ENCODE measurements at places on chromosomes 1 and 21.

DNA sequence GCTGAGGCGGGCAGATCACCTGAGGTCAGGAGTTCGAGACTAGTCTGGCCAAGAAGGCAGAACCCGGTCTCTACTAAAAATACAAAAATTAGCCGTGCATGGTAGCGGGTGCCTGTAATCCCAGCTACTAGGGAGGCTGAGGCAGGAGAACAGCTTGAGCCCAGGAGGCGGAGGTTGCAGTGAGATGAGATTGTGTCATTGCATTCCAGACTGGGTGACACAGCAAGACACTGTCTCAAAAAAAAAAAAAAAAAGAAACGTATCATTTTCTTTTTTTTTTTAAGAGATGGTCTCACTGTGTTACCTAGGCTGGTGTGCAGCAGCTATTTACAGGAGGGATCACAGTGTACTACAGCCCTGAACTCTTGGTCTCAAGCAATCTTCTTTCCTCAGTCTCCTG is 47.3 kb downstream of the ITGB3BP start:
- DNase-seq: no peak

GRCh38 chr21:41825881-41826280 is 53.3 kb downstream of the PRDM15 start:
- DNase-seq: no peak

DNA sequence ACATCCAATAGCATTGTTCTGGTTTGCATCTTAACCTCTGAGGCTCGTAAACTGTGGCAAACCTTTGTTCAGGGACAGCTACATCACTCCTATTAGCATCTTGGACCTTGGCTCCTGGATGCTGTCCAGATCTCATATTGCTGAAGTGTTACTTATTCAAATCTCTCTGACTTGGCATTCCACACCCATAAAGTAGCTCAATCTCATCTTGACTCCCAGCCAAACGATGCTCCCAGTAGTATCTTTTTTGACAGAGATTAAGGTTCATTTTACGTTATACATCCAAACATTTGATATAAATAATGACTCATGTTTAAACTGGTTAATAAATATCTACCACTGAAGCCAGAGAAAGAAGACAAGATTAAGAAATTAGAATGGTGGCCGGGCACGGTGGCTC is 4.4 kb upstream of the FLVCR1 start:
- no peak for DNase-seq

DNA sequence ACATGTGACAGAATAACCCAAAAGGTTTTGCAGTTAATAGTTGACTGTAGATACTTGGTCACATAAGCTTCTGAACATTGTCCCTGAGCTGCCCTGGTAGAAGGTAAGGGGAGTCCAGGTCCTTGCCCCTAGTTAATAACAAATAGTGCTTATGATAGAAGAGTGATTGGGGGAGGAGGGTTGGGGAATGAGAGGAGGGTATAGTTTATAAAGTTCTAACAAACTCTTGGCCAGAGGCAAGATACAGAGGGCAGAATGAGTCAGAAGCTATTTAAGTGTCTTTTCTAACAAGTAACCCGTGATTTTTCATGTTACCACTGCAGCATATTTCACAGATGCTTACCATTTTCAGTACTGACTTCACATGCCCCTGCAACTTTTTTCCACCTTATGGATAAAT is 26.7 kb upstream of the MYOCOS start:
- DNase-seq: no peak

DNA sequence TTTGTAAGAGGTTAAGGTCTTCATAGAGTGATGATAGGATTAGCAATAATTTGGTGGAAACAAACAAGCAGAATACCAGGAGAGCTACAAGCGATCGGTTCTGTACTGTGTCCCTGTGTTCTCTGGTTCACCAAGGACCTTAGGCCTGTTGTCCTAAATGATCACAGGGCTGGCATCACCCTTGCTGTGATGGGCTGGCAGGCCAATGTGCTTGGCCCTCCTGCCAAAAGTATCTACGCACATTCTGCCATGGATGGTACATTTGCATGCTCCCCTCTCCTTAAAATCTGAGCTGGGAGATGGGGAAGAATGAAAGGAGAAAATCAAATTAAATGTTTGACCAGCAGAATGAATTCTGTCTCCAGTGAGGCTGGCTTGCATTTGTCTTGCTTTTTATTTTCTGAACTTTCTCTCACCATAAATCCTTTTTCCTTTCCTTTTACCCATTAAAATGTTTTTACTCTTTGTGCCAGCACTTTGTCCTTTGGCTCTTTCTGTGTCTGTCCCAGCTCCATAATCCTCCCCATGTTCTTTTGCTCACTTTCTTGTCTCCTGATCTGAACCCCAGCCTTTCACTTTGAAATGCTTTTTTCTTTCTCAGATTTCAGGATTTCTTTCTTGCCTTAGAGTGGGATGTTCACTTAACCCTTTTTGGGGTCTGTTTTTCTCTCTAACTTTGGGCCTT is 51.7 kb downstream of the PBX1 start:
- DNase-seq: no peak

DNA sequence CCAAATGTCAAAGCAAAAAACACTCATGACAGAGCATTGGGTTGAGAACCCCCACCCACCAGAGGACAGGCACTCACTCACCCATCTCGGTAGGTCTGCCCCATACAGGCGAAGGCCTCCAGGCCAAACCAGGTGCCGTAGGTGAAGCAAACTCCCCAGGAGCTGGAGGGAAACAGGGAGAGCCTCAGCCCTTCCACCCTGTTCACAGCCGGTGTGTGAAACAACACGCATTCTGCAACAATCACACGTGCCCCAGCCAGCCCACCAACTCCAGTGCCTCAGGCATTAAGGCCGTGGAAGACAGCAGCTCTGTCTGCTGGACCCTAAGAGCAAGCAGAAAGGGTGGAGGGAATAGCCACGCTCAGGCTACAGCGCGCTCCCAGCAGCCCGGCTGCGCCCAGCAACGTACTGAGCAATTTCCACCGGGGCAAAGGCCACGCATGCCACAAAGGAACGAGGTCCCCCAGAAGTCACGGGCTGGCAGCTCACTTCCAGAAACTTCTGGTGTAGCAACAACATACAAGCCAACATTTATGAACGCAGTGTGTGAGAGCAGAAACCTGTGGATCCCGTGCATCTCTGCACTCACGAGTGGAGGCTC is 11.4 kb upstream of the SPATC1L start:
- peak; percentile 48 for DNase-seq

GRCh38 chr1:22850681-22851080 is 122.0 kb downstream of the LACTBL1 start:
- DNase-seq: peak; percentile 69

DNA sequence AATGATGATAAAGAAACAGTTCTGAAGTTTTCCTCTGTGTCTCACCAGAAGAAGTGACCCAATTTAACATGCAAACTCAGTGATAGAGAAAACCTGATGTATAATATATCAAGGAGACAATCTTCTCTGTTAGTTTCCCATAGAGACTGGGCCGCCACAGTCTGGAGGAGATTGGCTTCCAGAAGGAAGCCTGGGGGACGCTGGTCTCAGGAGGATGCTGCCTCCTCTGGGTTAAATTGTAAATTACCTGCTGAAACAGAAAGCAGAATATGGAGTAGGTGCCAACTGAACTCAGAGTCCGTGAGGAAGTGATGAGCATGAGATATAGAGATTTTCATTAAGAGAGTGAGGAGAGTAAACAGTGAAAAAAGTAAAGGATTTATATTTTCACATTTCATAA is 15.8 kb downstream of the OR14I1 start:
- no peak for DNase-seq

DNA sequence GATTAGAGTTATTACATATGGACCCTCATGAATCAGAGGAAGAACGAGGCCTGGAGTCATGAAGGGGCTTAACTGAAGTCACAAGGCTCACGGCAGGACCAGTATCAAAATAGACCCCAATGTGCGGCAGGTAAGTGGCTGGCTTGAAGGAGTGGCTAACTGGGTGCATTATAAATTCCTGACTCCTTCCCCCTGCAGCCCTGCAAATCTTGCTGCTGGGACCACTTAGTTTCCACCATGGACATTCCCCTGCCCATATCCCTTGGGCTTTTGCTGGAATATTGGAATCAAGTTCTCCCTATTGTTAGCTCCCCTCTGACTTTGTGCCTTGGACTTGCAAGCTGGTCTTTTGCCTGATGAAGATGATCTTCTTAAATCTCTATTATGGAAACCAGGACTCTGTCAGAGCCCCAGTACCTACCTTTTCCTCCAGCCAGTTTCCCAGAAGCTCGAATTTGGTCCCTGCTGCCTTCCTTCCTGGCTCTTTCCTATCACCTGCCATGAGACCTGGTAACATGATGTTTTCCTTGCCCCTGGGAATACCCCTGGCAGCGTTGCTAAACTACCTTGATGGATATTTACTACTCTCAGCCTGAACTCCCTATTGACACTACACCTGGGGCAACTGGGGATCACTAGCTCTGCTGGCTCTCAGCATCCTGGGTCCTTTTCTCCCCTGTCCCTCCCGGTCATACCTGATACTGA is 156.0 kb upstream of the JUN start:
- DNase-seq: no peak

DNA sequence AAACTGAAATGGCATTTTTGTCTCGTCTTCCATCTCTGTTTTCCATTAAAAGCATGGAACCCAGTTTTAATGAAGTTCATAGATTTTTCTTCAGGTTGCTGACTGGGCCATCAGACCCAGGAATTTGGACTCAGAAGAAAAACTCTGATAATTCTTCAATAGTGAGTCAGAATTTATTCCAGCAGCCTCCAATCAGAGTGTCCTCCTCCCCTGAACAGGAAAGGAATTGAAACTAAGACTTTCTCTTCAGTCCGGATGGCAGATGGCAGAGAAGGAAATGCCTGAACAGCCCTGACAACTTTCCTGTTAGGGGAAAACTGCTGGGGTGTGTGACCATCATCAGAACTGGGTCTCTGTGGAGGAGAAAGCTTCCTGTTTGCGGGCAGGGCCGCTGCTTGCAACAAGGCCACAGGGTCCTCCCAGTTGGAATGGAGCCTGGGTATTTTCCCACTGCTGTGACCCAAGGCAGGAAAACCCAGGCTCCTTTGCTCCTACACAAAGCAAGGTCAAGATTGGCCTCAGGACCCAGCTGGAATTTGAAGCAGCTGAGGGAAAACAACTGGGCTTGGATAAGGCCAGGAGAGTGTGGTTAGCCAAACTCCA is 20.7 kb downstream of the CD34 start:
- DNase-seq: peak; percentile 84

GRCh38 chr21:42840411-42841155 is 38.8 kb downstream of the WDR4 start:
- DNase-seq: no peak

DNA sequence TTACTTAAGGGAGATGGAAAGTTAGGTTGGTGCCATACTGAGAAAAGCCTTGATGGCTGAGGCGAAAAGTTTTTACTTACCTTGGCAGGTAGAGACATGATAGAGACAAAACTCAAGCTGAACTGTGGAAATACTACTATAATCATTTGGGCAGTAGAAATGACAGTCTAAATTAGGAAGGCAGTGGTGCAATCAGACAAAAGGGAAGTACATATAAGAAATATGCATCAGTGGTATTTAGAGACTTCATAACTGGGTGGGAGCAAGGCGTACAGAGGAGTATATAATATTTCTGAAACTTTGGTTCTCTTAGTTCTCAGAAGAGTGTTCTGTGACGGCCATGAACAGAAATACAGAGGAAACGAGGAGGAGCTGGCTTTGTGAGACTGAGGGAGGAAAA is 2.4 kb upstream of the CEP350 start:
- no peak for DNase-seq

- DNase-seq: no peak
These were observed 5.7 kb downstream of the SMG5 start for GRCh38 chr1:156276966-156277381.

- no peak for DNase-seq
These were observed 110.2 kb upstream of the L1TD1 start for GRCh38 chr1:62084310-62084890.

DNA sequence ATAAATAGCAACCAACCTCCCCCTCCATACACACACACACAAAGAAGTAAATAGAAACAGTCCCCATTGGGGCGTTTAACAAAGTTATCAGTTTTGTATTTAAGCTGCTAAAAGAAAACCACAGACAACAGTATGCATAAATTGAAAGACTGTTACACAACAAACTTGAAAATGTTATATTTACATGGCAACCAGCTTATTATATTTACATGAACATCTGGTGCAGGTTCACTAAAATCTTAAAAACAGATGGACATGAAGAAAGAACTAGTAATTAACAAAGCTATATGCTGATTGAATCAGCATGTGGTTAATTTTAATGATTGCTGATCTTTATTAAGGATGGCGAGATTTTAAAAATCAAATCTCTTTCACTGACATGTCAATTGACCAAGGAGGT is 384.7 kb downstream of the LRRIQ3 start:
- no peak for DNase-seq

DNA sequence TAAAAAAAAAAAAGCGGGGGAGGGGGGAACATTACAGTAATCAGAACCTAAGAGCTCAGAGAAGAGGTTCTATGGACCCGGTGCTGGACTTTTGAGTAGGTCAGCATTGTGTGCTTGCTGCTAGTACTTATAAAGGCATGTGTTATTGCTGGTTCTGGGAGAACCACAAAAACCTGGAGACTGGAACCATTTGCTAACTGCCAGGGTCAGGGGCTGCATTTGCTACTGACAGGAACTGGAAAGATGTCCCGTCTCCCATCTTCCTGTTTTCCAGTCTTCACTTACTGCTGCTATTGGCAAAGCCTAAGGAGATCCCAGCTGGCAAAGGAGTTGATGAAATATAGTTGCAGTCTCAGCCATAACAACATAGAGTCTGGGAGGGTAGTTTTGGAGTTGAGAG is 4.3 kb downstream of the RNF2 start:
- no peak for DNase-seq

- no peak for DNase-seq
These were observed at the start of gene GRHL3 for GRCh38 chr1:24319312-24319863. Gene GRHL3, plus strand, starts transcription at chr1:24319357. Its CDS starts 195 bp downstream, at chr1:24319552.

- no peak for DNase-seq
These were observed 20.2 kb upstream of the RABGGTB start for GRCh38 chr1:75765697-75766355.

- no peak for DNase-seq
These were observed 83.6 kb downstream of the ST6GALNAC3 start for GRCh38 chr1:76158126-76158525.

DNA sequence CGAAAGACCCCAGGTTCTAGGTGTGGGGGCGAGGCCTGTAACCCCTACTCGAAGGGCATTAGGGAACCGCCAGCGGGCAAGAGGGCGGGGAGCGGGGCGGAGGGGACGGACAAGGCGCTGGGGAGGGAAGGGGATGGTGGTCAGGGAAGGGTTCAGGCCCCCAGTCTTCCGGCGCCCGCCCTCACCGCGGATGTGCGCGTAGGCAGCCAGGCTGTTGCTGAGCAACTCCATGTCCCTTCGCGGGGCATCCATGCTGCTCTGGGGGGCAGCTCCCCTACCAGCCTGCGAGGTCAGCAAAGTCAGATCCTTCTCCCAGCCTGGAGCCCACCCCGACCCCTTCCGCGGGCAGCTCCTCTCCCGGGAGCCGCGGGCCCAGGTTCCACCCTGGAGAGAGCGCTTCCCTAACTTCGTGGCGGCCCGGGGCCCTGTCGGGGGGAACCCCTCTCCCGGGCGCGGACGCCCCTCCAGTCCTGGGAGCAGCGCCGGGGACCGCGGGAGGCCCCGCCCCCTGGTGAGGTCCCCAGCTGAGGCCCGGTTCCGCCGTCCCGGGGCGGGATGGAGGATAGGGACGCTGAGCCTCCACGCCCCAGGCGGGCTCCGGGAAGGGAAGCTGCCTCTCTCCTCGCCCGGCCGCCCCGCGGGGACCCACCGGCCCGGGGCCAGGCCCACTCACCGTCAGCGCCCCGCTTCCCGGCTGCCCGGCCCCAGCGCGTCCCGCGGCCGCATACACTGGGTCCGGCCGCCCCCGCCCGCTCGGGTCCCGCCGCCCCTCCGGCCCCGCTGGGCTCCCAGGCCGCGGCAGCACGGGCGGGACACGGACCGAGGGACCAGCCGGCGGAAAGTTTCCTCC is 434 bp downstream of the EVA1B start:
- peak; percentile 82 for DNase-seq

Measured in tibial artery (tissue), 4 donors.